Ovary (tissue), 10 donors: ENCODE measurements at places on chromosomes 16 and 17. TPM values are rescaled to one million over a fixed set of nuclear protein-coding genes. Genes with fewer than 3 reads are reported as not detected.
A peak's percentile ranks its signal among the peaks of the same experiment; 100 is the strongest.

DNA sequence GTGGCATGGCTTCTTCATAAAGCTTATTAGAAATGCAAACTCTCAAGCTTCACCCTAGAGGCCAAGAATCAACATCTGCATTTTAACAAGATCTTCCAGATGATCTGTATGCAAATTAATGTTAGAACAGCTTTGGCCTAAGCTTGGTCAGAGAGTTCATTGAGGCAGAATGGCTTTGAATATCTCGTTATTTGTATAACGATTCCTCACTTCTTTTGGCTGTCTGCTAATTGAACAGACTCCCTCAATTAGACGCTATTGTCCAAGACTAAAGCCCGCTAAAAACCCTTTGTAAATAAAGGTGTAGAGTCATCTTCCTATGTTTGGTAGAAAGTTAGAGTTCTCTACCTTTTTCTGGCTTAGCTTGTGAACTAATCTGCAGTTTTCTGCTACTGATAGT, 1453.7 kb downstream of the CDH8 start:
- no peaks in the 10 kb centered on the region for H3K36me3 ChIP-seq
- no peak overlapping the region for H3K4me3 ChIP-seq
- H3K27me3 ChIP-seq, result no peaks in the 10 kb centered on the region
- no peaks in the 10 kb centered on the region for H3K4me1 ChIP-seq
- H3K27ac ChIP-seq, result no peak overlapping the region

DNA sequence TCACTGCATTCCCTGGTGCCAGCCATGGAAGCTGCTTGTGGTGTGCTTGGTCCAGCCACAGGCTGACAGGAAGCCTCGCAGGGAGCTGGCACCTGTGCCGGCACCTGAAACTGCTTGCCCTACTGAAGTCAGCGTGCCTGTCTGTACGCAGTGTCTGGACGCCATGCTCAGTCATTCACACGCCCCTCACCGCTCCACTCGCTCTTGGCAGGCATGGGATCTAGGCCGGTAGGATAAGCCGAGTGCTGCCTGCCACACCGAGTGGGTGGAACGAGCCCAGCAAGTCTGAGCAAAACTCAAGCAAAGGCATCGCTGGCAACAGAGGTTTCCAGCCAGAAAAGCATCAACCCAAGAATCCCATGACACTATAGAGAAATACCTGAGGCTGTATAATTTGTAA, 350.6 kb downstream of the CDH11 start:
- H3K36me3 ChIP-seq, result no peaks in the 10 kb centered on the region
- peaks cover 3% of the 10 kb centered on the region for H3K4me1 ChIP-seq
- no peak overlapping the region for H3K4me3 ChIP-seq
- H3K27ac ChIP-seq, result no peak overlapping the region
- DNase-seq, result no peak

Gene PRDM7
- total RNA-seq, result not detected

DNA sequence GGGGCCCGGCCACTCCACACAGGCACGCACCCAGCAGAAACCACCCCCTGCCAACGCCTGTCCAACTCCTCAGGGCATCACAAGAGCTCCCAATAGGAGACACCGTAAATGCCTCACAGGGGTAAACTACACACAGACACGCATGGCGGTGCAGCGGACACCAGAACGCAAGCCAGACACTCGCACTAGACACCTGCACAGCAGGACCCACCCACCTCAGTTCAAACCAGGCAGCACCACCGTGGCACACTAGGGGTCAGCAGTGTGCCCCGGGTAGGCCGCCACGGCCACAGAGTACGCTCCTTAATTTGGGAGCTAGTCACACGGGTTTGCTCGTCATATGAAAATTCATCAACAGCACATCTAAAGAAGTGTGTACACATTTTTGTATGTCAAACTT, 3.4 kb downstream of the SLC38A10 start:
- no peaks in the 10 kb centered on the region for H3K36me3 ChIP-seq
- H3K4me1 ChIP-seq, result peaks cover 4% of the 10 kb centered on the region
- no peak overlapping the region for H3K27ac ChIP-seq
- no peaks in the 10 kb centered on the region for H3K27me3 ChIP-seq
- H3K4me3 ChIP-seq, result no peak overlapping the region

GRCh38 chr17:56392321-56392720, 201.2 kb upstream of the NOG start:
- no peak overlapping the region for H3K4me3 ChIP-seq
- no peaks in the 10 kb centered on the region for H3K27me3 ChIP-seq
- no peaks in the 10 kb centered on the region for H3K4me1 ChIP-seq
- no peak overlapping the region for H3K27ac ChIP-seq
- no peak for DNase-seq
- no peaks in the 10 kb centered on the region for H3K36me3 ChIP-seq

Gene CCL7
- not detected for total RNA-seq

DNA sequence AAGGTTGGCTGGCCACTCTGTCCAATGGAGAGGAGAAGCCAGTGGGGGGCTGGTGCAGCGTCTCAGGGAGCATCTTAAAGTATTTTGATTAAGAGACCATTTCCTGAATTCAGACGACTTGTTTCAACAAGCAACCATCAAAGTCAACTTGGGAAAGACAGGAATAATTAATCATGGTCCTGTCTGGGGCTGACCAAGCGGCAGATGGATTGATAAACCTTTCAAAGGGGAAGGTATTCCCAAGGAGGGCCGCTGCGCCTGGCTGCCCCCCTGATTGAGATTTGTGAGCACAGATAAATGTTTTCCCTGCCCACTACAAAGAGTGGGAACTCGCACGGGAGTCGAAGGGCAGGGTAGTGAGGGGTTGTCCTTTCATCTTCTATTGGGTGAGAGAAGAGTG, 47.5 kb downstream of the HNF1B start:
- no peak for DNase-seq
- no peaks in the 10 kb centered on the region for H3K36me3 ChIP-seq
- H3K27me3 ChIP-seq, result no peaks in the 10 kb centered on the region
- no peaks in the 10 kb centered on the region for H3K4me1 ChIP-seq

- no peaks in the 10 kb centered on the region for H3K27me3 ChIP-seq
- no peaks in the 10 kb centered on the region for H3K36me3 ChIP-seq
These were observed 4.2 kb downstream of the DUSP3 start for GRCh38 chr17:43774304-43775250.

DNA sequence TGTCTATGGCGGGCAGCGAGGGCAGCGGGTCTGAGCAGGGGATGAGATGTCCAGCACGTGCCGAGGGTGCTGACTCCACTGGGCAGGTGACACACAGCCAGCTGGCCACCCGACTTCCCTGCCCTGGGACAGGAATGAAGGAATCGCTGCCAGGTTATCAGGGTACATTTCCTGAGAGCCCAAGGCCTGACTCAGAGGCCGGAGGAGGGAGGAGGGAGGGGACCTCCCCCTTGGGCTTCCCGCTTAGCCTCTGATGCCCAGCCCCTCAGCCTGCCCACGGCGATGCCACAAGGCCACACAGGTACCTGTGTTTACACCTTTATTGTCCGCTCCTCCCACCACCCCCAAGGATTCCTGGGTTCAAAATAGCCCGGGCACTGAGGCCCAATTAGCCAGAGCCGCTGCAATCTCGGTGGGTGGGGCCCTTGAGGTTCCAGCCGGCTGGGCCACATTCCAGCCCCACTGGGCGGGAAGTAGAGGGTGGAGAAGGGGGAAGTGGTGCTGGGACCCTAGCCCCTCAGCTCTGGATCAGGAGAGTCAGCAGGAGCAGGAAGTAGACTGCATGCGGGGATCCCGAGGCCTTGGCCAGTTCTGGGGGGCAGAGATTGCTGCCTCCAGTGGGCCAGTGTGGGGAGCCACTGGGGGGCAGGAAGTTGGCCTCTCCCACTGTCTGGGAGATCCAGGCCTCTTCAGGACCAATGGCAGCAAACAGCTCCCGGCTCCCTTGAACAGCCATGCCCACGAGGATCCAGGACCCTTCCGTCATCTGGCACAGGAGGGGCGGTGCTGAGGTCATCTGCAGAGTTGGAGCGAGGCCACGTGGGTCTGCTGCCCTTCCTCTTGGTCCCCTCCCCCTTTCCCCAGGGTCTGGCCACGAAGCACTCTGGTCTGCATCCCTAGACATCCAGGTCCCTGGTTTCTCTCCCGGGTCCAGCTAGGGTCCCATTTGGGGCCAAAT, 3.4 kb upstream of the PRSS8 start:
- H3K27me3 ChIP-seq, result no peaks in the 10 kb centered on the region
- H3K4me1 ChIP-seq, result peaks cover 7% of the 10 kb centered on the region
- DNase-seq, result no peak
- H3K27ac ChIP-seq, result peak overlapping the region; percentile 5

Gene PDE6G
- total RNA-seq, result not detected

GRCh38 chr16:10332241-10332640, 53.6 kb upstream of the ATF7IP2 start:
- H3K4me1 ChIP-seq, result no peaks in the 10 kb centered on the region
- no peaks in the 10 kb centered on the region for H3K27me3 ChIP-seq
- no peak for DNase-seq
- H3K4me3 ChIP-seq, result no peak overlapping the region
- no peaks in the 10 kb centered on the region for H3K36me3 ChIP-seq

Gene AOC2
- 1.5 TPM for total RNA-seq

DNA sequence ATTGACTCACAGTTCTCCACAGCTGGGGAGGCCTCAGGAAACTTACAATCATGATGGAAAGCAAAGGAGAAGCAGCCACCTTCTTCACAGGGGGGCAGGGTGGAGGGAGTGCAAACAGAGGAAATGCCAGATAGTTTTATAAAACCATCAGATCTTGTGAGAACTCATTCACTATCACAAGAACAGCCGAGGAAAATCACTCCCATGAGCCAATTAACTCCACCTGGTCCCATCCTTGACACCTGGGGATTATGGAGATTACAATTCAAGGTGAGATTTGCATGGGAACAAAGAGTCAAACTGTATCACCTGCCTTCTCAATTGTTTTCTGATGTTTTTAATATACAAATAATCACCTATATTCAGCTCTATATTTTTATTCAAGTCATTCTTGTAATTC, 1527.3 kb upstream of the GOT2 start:
- no peak overlapping the region for H3K4me3 ChIP-seq
- H3K27ac ChIP-seq, result no peak overlapping the region
- no peaks in the 10 kb centered on the region for H3K4me1 ChIP-seq

- no peak overlapping the region for H3K4me3 ChIP-seq
- H3K36me3 ChIP-seq, result no peaks in the 10 kb centered on the region
- no peaks in the 10 kb centered on the region for H3K4me1 ChIP-seq
- H3K27ac ChIP-seq, result no peak overlapping the region
- H3K27me3 ChIP-seq, result no peaks in the 10 kb centered on the region
These were observed 75.6 kb upstream of the RBFOX1 start for GRCh38 chr16:7257016-7257415.

- H3K4me1 ChIP-seq, result no peaks in the 10 kb centered on the region
- no peak overlapping the region for H3K27ac ChIP-seq
- DNase-seq, result no peak
- no peaks in the 10 kb centered on the region for H3K36me3 ChIP-seq
These were observed 84.7 kb downstream of the VAT1L start for GRCh38 chr16:77873066-77873465.

DNA sequence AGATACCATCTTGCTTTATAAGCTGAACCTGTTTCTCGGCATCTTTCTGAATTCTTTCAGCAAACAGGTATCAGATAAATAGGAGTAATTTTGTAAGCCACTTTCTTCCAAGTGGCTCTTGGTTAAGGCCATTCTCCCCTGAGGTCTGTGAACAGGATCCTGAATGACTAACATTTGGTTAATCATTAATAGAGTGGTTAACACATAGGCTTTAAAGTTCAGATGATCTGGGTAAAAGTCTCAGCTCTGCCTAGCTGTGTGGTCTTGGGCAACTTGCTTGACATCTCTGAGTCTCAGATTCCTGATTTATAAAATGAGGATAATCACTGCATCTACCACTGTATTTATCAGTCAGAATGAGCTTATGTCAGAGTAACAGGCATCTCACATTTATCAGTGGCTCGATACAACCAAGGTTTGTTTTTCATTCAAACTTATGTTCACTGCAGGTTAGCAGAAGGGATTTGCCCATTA, 44.4 kb upstream of the ANKFN1 start:
- no peaks in the 10 kb centered on the region for H3K27me3 ChIP-seq
- no peaks in the 10 kb centered on the region for H3K36me3 ChIP-seq
- H3K4me1 ChIP-seq, result no peaks in the 10 kb centered on the region
- H3K4me3 ChIP-seq, result no peak overlapping the region
- DNase-seq, result no peak
- H3K27ac ChIP-seq, result no peak overlapping the region

DNA sequence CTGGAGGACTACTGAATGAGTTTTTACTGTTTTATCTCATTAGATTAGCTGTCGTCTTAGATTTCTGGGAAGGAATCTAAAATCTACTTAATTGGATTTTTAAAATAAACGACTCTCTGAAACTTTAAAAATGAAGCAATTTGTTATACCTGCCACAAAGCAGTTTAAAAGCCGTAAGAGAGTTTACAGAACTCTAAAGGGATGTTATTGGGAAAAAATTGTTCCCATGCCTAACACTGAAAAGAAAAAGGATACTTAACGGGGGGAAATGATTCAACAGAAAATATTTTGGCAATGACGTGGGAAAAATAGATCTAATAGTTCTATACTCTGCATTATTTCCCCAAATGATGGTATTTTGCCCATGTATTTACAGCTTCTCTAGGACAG, 27.0 kb downstream of the ARHGAP17 start:
- no peaks in the 10 kb centered on the region for H3K27me3 ChIP-seq
- H3K4me1 ChIP-seq, result peaks cover 23% of the 10 kb centered on the region
- no peaks in the 10 kb centered on the region for H3K36me3 ChIP-seq
- H3K27ac ChIP-seq, result no peak overlapping the region

DNA sequence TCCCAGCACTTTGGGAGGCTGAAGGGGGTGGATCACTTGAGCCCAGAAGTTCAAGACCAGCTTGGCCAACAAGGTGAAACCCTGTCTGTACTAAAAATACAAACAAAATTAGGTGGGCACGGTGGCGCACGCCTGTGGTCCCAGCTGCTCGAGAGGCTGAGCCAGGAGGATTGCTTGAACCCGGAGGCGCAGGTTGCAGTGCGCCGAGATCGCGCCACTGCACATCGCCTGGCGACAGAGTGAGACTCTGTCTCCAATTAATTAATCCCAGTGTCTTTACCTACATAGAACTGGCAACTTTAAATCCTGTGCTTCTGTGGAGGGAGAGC, 1.5 kb upstream of the ELOB start:
- H3K36me3 ChIP-seq, result no peaks in the 10 kb centered on the region
- H3K4me1 ChIP-seq, result peaks cover 16% of the 10 kb centered on the region
- no peaks in the 10 kb centered on the region for H3K27me3 ChIP-seq
- H3K27ac ChIP-seq, result no peak overlapping the region

Gene EME1
- 0.46 TPM for total RNA-seq

DNA sequence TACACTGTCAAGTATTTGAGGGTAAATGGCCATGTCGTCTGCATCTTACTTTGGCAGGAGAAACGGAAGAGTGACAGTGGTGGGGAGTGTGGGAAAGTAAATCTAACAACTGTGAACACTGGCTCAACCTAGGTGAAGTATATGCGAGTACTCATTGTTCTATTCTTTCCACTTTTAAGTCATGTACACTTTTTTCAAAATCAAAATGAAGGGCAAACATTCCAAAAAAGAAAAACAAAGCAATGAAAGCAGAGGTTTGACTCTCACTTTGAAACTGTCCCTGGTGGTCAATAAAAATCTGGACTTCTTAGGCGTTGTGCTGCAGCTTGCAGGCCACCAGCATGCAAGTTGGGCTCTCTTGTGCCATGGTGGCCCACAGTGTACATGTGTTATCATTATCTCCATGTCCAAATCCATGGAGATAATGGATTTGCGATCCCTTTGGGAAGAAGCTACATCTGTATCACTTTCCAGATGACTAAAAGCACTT, 32.7 kb downstream of the STAT5B start:
- no peak overlapping the region for H3K4me3 ChIP-seq
- peaks cover 9% of the 10 kb centered on the region for H3K4me1 ChIP-seq
- H3K27ac ChIP-seq, result no peak overlapping the region
- no peak for DNase-seq
- H3K27me3 ChIP-seq, result no peaks in the 10 kb centered on the region
- no peaks in the 10 kb centered on the region for H3K36me3 ChIP-seq
